ENCODE measurements at places on chromosomes 5 and 9.

DNA sequence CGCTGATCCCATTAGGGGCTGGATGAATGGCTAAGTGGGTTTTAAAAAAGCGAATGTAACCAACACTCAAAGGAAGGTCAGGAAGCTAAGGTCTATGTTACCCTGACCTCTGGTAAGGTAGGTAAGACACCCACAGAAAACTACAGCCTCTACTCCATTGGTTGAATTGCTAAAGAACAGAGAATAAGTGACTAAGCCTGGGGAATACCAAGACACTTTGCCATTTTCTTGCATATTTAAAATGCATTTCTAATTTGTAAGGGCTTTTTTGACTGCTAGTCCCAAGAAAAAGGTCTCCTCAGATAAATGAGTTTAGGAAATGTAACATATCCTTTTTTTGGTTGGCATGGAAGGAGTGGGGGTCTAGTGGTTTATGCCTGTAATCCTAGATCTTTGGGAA lies 368.7 kb downstream of the BNC2 start:
- no peak for DNase-seq

- DNase-seq, result no peak
Observed at GRCh38 chr5:171681677-171682076, 103.9 kb upstream of the SMIM23 start.

DNA sequence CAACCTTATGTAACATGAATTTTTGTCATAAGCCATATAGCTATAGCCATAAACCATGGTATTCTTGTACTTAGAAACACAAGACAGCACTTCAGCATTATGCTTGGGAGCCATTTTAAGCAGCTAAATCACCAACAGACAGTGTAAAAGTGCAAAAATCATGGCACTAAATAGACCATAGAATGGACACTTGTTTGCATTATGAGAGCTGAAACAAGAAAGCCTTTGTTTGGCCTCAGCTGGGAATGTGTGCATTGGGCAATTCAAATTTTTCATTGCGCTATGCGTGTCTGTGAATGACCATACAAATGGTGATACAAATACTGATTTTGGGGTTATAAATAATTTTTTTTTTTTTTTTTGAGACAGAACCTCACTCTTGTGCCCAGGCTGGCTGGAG lies 23.7 kb downstream of the KDM4C start:
- DNase-seq, result no peak

DNA sequence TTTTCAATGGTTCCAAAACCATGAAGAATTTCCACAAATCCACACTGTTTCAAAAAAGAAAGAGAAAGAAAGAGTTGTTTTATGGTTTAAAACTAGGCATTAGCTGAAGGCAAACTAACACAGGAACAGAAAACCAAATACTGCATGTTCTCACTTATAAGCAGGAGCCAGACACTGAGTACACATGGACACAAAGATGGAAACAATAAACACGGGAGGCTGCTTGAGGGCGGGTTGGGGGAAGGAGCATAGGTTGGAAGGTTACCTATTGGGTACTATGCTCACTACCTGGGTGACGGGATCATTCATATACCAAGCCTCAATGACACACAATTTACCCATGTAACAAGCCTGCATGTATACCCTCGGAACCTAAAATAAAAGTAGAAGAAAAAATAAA lies 45.0 kb downstream of the SEMA6A start:
- no peak for DNase-seq

DNA sequence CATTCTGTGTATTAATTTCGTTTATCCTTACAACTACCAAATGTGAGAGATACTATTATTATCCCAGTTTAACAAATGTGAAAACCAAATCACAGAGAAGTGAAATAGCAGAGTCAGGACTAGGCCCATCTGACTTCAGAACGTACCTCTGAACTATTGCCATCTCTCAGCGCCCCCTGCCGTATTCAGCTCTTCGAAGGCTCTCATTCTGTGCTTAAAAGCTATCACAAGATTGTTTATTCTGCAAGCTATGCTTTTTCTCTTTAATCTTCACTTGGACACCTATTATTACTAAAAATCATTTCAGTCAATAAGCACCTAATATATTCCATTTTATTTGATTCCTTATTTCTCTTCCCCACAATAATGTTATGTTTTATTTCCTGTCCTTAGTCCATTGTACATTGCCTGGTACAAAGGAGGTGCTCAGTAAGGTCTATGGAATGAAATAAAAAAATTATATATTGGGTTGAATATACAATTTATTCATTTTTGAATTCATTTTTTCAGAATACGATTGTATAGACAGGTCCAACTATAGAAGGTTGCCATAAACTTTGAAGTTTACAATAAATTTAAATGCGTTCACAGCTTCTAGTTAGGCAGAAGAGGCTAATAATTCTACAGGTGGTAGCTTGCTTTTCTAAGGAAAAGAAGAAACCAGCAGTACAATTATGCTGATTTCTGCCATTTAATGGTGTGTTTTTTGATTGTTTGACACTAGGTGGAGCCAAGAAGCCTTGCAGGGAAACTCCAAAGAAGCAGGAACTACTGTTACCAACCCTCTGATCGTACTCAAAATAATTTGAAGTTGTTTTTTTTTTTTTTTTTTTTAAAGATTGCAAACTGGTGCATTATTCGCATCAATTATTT lies 202.2 kb upstream of the DMRTA1 start:
- peak; percentile 1 for DNase-seq

DNA sequence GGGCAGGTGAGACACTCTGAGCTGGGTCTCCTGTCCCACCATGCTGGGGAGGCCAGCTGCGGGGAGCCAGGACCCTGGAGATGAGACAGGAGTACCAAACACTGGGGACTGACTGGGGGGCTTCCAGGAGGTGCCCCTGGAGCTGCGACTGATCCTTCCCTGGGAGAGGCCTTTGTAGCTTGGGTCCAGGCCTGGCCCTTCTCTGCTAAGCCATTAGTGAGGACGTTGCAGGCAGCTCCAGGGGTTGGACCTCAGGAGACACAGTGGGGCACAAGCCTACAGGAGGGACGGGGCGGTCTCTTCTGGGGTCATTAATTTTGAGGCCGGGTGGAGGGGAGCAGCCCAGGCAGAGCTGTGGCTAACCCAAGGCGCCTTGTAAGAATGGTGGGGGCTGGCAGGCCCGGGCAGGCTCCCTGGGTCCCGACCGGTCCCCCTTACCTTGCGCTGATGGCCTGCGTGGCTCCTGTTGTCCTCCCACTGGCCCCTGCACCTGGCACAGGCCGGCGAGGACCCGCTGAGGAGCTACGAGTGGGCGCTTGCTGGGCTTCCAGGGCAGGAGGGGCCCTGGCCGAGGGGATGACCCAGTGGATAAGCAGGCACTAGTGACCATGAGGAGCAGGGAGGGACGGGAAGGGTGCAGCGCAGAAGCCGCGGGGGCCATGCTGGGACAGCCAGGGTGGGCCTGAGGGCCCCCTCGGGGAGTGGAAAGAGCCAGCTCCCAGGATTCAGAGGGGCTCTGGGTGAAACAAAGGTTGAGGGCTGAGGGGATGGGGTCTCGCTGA lies 5.1 kb downstream of the MRPS2 start:
- DNase-seq, result no peak

DNA sequence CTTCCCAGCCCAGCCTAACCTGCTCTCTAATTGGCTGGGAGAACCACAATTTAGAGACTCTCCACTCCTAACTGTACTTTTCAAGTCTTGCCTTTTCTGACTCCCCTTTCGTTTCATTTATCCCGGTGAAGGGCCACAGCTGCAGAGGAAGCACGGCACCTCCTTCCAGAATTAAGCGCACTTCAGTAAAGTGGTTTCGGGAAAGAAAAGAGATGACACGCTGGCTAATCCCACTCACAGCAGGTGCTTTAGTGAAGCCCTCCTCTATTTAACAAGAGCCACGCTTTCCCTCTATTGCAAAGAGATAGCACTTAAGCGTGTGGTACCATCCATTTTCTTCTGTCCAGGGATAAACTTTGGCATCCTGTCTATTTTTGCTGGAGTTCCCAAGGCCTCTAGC lies 4.8 kb downstream of the DNAH5 start:
- no peak for DNase-seq

GRCh38 chr9:98378206-98378780 lies 122.8 kb upstream of the TBC1D2 start:
- DNase-seq, result no peak

DNA sequence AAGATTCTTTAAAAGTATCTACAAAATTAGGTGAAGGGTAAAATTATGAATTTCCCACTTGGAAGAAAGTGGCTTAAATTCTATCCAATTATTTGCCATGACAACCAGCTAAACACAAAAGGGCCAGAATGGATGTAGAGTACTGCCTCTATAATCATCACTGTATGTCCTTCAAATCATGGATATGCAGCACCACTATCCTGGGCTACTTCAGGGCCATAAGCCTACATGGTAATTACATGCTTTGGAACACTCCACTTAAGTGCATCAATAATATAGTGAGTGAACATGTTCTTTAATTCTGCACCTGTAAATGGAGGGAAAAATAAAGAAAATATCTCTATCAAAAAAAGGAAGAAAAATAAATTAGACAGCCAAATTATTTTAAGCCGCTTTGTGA lies 575.2 kb downstream of the ISL1 start:
- DNase-seq, result no peak

DNA sequence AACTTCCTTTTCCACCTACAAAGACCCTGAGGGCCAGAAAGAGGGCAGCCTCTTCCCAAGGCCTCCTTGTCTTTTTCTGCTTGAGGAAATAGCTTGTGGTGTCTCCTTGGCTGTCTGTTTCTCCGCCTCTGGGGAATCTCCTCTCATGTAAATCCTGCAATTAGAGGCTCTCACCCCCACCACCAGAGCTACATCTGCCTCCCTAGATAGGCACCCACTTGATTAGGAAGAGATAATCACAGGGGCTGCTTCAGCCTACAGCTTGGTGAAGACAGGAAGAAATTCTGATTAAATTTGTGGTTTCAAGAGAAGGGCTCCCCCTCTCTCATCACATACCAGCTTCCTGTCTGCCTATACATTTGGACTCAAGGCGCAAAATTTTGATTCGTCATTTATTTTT lies 75.6 kb downstream of the TLR4 start:
- DNase-seq, result no peak

DNA sequence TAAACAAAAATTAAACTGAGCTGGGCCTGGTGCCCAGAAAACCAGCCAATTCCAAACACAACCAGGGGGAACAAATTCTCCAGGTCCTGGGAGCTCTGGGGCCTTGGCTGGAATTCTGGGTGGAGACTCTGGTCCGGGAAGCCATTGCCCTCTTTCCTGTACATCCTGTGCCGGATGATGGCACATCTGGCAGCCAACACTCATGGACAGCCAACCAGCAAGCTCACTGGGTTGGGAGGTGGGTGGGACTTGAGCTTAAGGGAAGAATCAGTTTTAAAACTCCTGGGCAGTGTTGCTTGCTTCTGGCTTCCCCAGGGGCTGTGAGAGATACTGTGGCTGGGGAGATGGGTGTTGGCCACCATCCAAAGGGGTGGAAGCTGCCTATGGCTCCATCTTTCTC lies 56.1 kb downstream of the PCDH1 start:
- no peak for DNase-seq

- no peak for DNase-seq
Observed at GRCh38 chr9:123425261-123425821, 69.3 kb downstream of the CRB2 start.

DNA sequence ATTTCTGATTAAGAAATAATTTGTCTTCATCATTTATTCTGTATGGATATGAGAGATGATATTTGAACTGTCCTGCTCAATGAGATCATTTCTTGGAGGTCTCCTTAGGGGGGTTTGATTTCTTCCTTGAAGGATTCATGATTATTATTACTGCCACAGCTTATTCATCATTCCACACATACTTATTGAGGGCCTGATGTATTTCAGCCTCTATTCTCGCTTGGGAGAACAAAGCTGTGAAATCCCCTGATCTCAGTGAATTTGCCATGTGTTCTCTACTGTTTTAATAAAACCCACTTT lies 36.9 kb downstream of the PARP8 start:
- no peak for DNase-seq

- no peak for DNase-seq
Observed at GRCh38 chr9:97747201-97747965, 50.2 kb upstream of the XPA start.

- DNase-seq, result no peak
Observed at GRCh38 chr9:100406962-100407361, 20.0 kb upstream of the MSANTD3 start.

DNA sequence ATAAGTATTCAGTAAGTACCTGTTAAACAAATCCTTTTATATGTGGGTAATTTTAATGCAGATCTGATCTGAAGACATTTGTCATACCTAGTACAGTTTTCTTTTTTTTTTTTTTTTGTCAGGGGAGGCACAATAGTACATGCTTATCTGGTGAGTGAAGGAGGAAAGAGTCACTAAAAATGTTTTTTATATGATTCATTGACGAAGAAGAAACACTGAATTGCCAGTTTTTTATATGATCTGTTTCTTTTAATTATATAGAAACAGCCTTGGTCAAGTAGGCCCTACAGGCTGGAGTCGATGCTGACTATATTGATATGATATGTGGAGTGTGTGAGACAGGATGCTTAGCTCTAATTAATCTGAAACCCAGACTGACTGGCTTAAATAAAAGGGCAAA lies 315.2 kb downstream of the PSAT1 start:
- no peak for DNase-seq

GRCh38 chr5:52778781-52779180 lies 8.9 kb upstream of the ITGA1 start:
- no peak for DNase-seq

- no peak for DNase-seq
Observed at GRCh38 chr5:149404746-149405549, 25.9 kb upstream of the IL17B start.

- DNase-seq, result no peak
Observed at GRCh38 chr5:153895266-153895665, 143.4 kb downstream of the FAM114A2 start.

DNA sequence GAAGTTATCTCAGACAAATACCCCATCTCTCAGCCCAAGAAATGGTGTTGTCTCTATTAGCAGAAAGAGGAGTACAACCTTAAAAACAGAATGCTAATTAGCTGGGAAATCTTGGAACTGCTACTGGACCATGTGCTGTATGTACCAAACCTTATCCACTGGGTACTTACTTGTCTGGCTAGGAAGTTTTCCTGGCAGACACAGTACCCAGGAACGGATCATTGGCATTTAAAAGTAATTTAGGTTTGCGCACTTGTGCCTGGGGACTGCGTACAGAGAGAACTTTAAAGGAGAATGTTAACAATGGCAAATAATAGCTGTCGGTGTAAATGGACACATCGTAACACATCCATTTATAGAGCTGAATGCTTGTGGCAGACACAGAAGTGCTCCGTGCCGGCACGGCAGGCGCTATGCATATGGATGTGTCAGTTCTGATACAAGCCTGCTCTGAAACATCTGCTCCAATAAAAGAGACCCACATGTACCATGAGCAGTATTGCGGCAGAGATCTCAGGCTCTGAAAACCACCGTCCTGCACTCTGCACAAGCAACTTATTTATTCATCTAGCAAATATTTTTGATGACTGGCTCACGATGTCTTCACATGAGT lies 290.6 kb upstream of the PANK3 start:
- DNase-seq, result no peak

GRCh38 chr9:76213751-76214150 lies 180.5 kb downstream of the RFK start:
- DNase-seq, result no peak

DNA sequence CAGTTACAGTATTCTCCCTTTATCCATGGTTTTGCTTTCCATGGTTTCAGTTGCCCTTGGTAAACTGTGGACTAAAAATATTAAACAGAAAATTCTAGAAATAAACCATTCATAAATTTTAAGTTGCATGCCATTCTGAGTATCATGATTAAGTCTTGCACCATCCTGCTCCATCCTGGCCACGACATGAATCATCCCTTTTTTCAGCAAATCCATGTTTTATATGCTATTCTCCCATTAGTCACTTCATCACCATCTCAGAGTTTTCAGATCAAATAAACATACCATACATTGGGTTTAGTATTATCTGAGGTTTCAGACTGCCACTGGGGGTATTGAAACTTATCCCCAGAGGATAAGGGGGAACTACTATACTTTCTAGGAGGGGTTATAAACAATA lies 234.4 kb upstream of the ATP10B start:
- DNase-seq, result no peak
